ENCODE measurements at places on chromosomes 7 and 10. TPM values are rescaled to one million over a fixed set of nuclear protein-coding genes. Genes with fewer than 3 reads are reported as not detected.

- DNase-seq = no peak
Measured at GRCh38 chr10:482051-482501, 207.4 kb downstream of the DIP2C start.

GRCh38 chr7:2785071-2785500 is 59.0 kb downstream of the GNA12 start:
- peak; percentile 67 for DNase-seq

DNA sequence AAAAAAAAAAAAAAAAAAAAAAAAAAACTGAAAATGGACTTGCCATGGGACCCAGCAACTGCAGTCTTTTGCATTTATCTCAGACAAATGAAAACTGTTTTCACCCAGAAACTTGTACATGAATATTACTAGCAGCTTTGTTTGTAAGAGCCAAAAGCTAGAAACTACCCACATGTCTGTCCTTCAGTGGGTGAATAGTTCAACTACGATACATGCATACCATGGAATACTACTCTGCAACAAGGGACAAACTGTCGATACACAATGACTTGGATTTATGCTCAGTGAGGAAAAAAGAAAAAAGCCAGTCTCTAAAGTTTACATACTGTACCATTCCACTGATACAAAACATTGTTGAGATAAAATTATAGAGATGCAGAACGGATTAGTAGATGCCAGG is 195.6 kb downstream of the KIAA1217 start:
- no peak for DNase-seq

- no peak for DNase-seq
Measured at GRCh38 chr7:116990056-116990455, 36.8 kb downstream of the ST7 start.

- DNase-seq = peak; percentile 81
Measured at GRCh38 chr10:102783568-102783967, 39.8 kb downstream of the WBP1L start.

- DNase-seq = no peak
Measured at GRCh38 chr7:105060437-105060836, 46.4 kb downstream of the KMT2E start.

GRCh38 chr7:41576166-41576565 is 126.7 kb downstream of the INHBA start:
- no peak for DNase-seq

GRCh38 chr10:93498166-93498565 is 1.8 kb downstream of the CEP55 start:
- no peak for DNase-seq

DNA sequence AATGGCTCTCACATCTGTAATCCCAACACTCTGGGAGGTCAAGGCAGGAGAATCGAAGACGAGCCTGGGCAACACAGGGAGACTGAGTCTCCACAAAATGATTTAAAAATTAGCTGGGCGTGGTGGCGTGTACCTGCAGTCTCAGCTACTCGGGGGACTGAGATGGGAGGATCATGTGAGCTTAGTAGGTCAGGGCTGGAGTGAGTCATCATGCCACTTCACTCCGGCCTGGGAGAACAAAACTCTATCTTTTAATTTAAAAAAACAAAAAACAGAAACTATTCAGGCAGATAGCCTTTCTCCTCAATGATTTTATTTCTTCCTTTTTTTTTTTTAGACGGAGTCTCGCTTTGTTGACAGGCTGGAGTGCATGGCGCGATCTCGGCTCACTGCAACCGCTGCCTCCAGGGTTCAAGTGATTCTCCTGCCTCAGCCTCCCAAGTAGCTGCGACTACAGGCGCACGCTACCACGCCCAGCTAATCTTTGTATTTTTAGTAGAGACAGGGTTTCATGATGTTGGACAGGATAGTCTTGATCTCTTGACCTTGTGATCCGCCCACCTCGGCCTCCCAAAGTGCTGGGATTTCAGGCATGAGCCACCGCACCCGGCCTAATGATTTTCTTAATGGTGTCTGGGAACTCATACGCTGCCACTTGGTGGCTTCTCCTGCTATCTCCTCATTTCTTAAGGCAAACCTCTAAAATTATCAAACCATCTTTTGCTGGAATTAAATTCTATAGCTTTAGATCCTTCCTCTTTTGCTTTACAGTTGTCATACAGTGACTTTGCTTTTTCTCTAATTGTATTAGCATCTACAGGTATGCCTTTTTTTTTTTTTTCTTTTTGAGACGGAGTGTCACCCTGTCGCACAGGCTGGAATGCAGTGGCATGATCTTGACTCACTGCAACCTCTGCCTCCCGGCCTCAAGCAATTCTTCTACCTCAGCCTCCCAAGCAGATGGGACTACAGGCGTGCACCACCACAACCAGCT is 22.9 kb downstream of the SRPK2 start:
- peak; percentile 20 for DNase-seq

GRCh38 chr10:6819301-6819700 is 239.2 kb upstream of the PRKCQ start:
- DNase-seq = no peak

- no peak for DNase-seq
Measured at GRCh38 chr10:125788156-125789034, 12.8 kb upstream of the MMP21 start.

- no peak for DNase-seq
Measured at GRCh38 chr7:39880556-39880955, 69.5 kb upstream of the CDK13 start.

- DNase-seq = no peak
Measured at GRCh38 chr7:36792421-36792820, 68.1 kb upstream of the AOAH start.

- DNase-seq = no peak
Measured at GRCh38 chr7:90681336-90682022, 85.4 kb downstream of the CDK14 start.

DNA sequence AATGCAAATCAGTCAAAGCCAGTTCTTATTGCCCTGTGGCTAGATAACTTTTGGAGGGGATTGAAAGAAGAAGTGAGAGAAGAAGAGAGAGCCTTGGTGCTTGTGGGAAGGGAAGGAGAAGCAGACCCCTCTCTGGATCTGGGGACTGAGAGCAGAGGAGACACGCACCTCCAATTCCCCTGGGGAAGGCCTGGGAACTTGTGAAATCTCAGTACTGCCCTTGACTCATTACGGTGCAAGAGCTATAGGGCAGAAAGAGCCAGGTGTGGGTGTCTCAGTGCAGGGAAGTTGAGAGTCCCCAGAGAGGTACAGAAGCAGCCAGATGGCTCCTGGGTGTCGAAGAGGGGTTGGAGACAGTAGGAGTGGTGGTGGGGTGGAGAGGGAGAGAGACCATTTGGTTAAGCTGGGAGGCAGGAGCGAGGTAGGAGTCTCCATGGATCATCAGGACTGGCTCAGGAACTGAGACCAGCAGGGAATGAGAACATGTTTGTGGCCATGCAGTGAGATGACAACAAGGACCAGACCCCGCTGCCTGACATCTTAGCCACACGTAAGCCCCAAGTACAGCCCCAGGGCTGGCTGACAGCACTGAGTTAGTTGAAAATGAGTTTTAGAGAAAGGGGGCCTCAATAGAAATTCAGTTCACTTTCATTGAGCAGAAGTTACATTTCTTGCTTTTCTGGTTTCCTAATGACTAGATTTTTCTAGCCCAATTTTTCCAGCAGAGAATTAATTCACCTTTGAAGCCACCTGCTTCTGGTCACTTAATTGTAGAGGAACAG is 238.2 kb downstream of the BUB3 start:
- no peak for DNase-seq

- no peak for DNase-seq
Measured at GRCh38 chr7:38178695-38179344, 775 bp downstream of the STARD3NL start.

GPR85 gene
- total RNA-seq = 0.20 TPM

MUC3A gene
- not detected for total RNA-seq

VGF gene
- not detected for total RNA-seq

GPR37 gene
- total RNA-seq = 0.87 TPM

Data from lung microvascular endothelial cell (primary cell).